ENCODE measurements at places on chromosomes 5 and 9.

- DNase-seq = no peak
These were observed 303.0 kb upstream of the CDH9 start for GRCh38 chr5:27341342-27341741.

- no peak for DNase-seq
These were observed 3.5 kb upstream of the PCDH12 start for GRCh38 chr5:141961466-141961865.

DNA sequence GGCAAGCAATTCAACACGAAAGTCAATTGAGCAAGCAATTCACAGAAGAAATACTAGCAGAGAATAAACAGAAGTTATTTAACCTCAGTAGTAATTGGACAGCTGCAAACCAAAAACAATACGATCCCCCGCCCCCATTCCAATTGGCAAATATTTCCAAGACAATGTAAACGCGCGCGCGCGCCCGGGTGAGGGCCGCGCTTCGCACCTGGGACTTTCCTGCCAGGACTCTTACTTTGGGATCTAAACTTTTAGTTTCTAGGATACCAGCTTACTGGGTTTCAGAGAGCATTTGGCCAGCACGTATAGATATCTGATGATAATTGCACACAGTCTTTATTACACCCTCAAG is 8.6 kb downstream of the RUFY1 start:
- DNase-seq = no peak

- peak; percentile 45 for DNase-seq
These were observed 19.0 kb upstream of the FER start for GRCh38 chr5:108728566-108729241.

- no peak for DNase-seq
These were observed 11.1 kb downstream of the STRBP start for GRCh38 chr9:123257276-123257675.

- DNase-seq = no peak
These were observed 76.9 kb upstream of the CDH6 start for GRCh38 chr5:31116466-31117031.

DNA sequence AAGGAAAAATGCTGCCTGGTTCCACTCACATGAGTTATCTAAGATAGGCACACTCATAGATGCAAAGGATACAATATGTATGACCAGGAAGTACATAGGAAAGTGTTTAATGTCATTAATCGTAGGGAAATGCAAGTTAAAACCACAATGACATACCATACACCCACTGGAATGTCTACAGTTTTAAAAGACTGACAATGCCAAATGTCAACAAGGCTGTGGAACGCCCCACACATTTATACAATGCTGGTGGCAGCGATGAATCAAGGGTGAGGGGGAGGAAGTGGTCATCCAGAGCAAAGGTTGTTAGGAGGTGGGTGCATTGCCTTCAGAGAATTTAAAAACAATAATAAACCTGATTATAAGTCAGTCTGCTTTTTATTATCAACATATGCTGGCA is 437.8 kb downstream of the ARHGEF28 start:
- DNase-seq = no peak

GRCh38 chr5:7190712-7191250 is 205.2 kb upstream of the ADCY2 start:
- no peak for DNase-seq

GRCh38 chr9:76733096-76733495 is 31.1 kb upstream of the PCA3 start:
- DNase-seq = no peak
